Dermis microvascular lymphatic vessel endothelial cell (primary cell): ENCODE measurements at places on chromosomes 2 and 18. TPM values are rescaled to one million over a fixed set of nuclear protein-coding genes. Genes with fewer than 3 reads are reported as not detected.

DNA sequence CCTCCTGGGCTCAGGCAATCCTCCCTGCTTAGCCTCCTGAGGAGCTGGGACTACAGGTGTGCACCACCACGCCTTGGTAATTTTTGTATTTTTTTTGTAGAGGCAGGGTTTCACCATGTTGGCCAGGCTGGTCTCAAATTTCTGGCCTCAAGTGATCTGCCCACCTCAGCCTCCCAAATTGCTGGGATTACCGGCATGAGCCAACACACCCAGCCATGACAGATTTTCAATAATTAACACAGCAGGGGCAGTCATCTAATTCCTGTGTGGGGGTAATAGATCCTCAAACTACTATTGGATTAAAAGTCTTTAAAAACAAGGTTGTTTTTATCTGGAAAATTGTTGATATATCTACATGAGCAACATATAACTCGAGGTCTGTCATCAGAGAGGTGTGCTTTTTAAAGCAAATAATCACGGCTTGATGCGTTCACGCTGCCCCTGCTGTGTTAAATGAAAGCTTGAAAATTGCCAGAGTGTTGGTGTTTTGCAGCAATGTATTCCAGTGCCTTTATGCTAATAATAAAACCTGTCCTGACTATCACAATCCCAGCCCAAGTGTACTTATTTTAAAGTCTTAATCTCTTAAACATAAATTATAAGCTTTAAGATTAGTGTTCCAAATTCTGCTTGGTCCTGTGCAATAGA lies 35.6 kb upstream of the ASB1 start:
- DNase-seq: no peak

The IL36G gene
- total RNA-seq: not detected in 2 replicates

DNA sequence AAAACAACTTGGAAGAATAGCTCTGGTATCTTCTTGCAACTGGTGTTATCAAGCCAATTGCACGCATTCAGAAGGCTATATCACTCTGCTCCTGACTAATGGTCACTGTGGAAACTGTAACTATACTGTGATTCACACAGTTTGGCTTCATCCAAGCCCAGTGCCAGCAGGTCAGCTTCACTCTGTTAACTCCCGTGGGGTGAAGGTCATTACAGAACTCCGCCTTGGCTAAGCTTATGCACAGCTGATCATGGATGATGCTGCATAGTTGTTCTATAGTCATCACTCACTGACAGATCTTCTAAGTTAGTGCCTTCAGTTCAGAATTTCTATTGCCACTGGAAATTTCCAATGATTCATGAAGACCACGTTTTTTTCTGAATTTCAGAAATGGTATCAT lies 497.2 kb upstream of the NETO1 start:
- no peak for DNase-seq

The CYP27C1 gene
- under 0.01 TPM in 1 of 2 replicates, not detected in the other for total RNA-seq

The ADGRF3 gene
- total RNA-seq: under 0.01 and 0.13 TPM in 2 replicates

DNA sequence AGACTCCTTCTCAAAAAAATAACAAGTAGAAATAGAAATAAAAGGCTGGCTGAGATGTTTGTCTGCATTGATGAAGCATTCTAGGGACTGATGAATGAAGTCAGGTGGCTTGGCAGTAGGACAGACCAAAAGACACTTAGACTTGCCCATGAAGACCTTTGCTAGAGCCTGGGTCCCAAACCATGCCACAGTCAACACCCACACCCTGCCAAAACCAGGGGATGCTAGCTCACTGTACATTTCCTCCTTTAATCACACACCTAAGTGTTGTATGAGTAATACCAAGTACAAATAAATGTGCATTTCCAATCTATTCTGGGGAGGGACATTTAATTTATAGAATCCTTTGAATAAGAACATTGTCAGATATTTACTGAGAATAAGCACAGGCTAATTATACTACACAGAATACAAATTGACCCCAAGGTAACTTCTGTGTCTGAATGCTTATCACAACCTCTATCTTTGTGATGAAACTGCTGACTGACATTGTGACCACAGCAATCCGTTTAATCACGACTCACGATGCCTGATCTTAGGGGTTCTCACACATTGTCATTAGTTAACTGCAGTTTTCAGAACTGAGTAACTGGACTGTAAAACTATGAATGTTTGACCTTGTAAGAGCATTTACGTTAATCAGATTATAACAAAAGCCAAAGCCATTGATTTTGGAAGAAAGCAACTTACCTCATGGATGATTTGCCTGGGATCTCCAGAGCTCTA lies 10.5 kb upstream of the NOL10 start:
- DNase-seq: no peak

GRCh38 chr2:132468821-132469675 lies 52.4 kb downstream of the GPR39 start:
- DNase-seq: no peak

The SPDYA gene
- total RNA-seq: 0.13 and 0.26 TPM in 2 replicates

The PTPRN gene
- total RNA-seq: not detected in 2 replicates

DNA sequence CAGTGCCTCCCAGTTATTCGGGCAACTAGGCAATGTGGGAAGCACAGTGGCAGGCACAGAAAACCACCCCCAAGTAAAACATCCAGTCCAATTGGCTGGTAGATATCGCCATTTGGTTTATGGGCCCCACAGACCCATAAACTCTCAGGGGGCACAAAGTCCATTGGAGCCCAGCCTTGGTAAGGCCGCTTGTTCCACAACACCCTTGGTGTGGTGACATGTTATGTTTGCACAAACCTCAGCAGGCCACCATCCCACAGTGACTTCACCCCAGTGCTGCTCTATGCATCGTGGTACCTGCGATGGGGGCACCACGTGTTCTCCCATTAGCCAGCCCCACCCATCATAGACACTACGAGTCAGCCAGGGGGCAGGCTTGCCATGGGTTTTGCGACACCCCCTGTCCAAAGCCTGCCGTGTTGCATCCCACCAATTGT lies 18.5 kb downstream of the PHOSPHO2 start:
- DNase-seq: no peak

GRCh38 chr2:51620796-51621195 lies 588.9 kb upstream of the NRXN1 start:
- no peak for DNase-seq

The REG3A gene
- not detected in 2 replicates for total RNA-seq

DNA sequence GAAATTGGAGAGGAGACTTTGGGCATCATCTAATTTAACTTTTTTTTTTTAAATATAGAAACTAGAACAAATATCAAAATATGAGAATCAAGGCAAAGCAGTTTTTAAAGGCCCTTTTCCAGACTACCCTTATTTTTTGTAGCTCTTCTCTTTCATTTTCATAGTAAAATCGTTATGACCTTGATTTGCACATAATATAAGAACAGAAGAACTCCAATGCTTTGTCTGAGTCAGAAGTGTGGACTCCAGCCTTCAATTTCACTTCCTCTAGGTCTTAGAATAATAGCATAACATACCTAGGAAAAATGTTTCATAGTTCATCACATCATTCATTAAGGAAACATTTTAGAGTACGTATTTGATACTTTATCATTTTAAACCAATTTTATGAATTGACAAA lies 74.4 kb downstream of the ANKRD12 start:
- DNase-seq: no peak
